ENCODE measurements at places on chromosomes 1 and 21. TPM values are rescaled to one million over a fixed set of nuclear protein-coding genes. Genes with fewer than 3 reads are reported as not detected.

Gene TMCO2
- total RNA-seq = not detected

Gene CHAF1B
- total RNA-seq = 2.4 TPM

Gene ZFP69
- 5.8 TPM for total RNA-seq

Gene PADI3
- 65.3 TPM for total RNA-seq

Gene KCNK1
- total RNA-seq = 6.9 TPM

Gene UBE2G2
- total RNA-seq = 126 TPM

Gene ANGPTL3
- not detected for total RNA-seq

Gene CFAP141
- total RNA-seq = not detected

Gene EFNA1
- 111 TPM for total RNA-seq

Gene KIRREL1
- 19.7 TPM for total RNA-seq
